ENCODE measurements at places on chromosomes 11 and 22.

GRCh38 chr11:122038543-122038942 is 77.5 kb downstream of the BLID start:
- no peak for DNase-seq

DNA sequence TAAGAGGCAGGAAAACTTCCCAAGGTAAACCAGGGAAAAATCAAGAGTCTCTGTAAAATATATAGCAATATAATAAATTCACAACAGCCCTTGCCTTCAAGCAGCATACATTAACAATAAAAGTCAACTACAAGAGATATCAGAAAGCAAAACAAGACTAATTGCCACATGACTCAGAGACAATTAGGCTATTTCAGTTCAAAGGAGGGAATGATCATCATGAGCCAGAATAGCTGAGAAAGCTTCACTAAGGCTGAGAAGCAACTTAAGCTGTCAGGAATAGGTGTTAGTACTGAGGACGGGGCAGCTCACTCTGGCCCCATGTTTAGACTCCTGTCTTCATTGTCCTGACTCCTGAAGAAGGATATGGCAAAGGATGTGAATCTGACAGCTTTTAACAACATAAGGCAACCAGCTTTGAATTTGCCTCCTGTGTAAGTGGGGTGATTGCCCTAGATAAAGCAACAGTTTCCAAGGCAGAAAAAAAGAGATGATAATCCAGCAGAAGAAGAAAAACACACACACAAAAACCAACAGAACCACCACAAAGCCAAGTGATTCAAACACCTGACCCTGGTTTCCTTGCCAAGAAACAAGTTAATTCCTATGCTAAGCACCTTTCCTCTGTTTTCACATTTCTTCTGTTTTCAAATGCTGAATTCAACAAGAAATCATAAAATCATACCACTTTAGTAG is 60.8 kb downstream of the SIK3 start:
- DNase-seq, result no peak

DNA sequence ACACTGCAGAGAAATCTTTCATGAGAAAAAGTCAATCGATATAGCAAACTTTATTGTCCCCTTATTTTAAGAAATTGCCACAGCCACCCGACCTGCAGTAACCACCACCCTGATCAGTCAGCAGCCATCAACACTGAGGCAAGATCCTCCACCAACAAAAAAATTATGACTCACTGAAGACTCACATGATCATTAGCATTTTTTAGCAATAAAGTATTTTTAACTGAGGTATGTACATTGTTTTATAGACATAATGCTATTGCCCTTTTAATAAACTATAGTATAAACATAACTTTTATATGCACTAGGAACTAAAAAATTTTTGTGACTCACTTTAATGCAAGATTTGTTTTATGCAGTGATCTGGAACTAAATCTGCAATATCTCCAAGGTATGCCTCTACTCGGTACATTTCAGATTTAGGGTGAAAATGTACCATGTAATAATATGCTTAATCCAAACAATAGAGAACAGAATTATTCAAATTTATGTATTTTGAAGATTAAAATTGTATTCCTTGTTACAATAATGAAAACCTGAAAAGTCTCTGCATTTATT is 79.2 kb upstream of the CEP126 start:
- no peak for DNase-seq

DNA sequence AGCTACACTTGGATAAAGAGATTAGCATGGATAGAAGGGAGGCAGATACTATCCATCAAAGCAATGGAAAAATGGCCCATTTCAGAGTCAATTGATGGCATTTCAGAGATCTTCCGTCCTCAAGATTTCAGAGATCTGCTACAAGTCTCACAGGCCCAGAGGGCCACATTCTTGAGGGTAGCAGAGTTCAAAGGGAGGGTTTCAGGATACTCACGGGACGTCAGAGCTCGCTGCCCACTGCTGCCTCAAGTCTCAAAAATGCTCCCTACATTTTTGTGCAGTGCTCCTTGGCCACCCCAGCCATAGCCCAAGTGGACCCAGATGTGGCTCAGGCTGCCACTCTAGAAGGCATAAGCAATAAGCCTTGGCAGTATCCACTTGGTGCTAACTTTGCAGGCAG is 24.9 kb downstream of the RTL6 start:
- no peak for DNase-seq

GRCh38 chr11:85829172-85829571 is 18.2 kb upstream of the SYTL2 start:
- no peak for DNase-seq

DNA sequence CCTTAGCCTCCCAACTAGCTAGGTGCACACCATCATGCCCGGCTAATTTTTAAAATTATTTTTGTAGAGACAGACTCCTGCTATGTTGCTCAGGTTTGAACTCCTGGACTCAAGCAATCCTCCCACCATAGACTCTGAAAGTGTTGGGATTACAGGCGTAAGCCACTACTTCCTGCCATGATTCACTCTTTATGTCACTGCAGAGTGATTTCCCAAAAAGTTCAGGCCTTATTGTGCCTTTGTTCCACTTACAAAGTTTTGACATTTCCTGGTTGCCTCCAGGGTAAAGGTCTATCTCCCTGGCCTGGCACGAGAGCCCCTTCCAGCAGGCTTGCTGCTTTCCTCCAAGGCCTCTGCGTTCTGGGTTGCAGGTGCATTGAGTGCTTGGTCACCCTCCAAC is 44.6 kb upstream of the RIC3 start:
- DNase-seq, result no peak

DNA sequence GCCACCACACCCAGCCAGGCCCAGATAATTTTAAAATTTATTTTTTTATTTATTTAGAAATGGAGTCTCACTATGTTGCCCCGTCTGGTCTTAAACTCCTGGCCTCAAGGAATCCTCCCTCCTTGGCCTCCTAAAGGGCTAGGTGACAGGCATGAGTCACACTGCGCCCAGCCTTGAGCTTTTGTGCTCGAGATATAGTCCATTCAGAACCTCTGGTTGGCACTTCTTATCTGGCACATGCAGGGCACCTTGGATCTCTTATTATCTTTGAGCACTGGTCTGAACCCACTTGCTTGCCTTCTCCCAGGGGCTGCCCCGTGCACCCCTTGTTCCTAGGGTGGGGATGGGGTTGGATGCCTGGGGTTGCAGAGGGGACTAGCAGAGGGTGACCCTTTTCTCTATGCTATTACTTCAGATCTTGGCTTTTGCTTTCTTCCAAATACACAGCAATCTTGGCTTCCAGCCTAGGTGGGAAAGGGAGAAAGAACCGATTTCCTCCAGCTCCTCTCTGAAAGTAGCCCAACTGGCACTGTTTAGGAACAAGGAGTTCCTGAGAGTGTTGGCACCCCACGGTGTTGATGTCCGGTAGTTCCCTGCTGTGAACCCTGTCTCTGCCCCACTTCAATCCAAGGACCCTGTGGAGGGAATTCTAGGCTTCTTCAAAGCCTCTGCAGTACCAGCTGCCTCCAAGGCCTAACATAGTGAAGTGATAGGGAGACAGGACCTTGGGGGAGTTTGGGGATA is 1.3 kb upstream of the SLC3A2 start:
- no peak for DNase-seq

DNA sequence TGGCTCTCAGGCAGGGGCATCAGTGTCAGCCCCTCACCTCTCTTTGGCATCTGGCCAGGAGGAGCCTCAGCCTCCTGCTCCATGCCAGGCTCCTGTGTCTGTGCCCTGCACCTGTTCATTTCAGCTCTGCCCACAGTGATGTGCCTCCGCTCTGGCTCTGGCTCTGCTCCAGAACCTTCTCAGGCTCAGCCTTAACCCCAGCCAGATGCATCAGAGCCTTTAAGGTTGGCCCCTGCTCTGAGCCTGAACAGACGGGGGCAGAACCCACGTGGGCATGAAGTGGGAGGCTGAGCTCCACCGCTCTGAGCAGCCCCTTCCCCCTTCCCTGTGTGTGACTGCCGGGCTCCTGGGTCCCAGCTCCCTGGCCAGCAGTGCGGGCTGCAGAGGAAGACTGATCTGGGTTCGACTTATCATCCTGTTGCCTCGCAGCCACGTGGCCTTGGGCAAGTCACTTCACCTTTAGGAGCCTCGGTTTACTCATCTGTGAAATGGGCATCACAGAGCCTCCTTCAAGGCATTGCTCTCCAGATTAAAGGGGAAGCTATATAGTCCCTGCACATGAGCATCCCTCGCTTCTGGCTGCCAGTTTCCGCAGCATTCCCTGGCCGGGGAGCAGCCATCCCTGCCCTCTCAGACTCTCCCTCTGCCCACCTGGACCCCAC is 44.7 kb upstream of the RTL6 start:
- DNase-seq, result no peak

DNA sequence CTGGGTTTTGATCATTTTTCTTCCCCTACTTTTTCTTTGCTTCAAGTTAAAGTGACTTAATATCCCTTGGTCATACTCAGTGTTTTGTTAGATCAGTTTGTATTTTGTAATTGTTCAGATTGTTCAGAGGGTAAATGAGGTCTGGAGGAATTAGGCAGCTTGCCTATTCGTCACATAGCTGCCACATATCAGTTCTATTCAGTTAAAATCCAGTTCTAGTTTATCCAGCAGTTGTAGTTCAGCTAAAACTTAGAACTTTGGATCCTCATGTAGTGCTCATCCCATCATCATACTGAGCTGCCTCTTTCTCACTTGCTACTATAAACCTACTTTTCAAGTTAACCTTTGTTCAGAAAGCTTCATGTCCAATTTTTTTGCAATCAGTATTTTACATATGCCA is 47.1 kb upstream of the DEPDC7 start:
- DNase-seq, result no peak

- DNase-seq, result no peak
Measured at GRCh38 chr11:108970221-108970991, 305.5 kb downstream of the DDX10 start.

- no peak for DNase-seq
Measured at GRCh38 chr22:49011769-49012648, 815.7 kb downstream of the BRD1 start.

DNA sequence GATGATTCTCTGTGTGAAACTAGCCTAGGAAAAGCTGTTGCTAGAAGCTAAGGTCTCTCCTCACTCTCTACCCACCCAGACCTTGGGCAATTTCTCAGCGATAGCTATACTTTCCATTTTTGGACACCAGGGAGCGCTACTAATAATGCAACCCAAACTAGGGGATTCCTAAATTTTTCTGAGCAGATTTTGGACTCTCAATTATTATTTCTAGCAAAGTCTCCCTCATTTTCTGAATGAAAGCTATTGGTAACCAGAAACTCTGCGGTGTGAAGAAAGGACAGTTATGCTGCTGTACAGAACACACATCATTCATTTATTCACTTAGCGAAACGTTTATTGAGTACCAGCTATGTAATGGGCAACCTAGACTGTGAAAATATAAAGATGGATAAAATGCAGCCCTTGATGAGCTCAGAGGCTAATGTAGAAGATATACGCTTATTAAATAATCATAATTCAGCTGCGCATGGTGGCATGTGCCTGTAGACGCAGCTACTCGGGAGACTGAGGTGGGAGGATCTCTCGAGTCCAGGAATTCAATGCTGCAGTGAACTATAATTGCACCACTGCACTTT is 6.1 kb upstream of the STIM1 start:
- DNase-seq, result no peak

- no peak for DNase-seq
Measured at GRCh38 chr11:45857961-45858474, 10.7 kb downstream of the CRY2 start.

- DNase-seq, result no peak
Measured at GRCh38 chr11:34972366-34972765, 55.9 kb downstream of the PDHX start.

DNA sequence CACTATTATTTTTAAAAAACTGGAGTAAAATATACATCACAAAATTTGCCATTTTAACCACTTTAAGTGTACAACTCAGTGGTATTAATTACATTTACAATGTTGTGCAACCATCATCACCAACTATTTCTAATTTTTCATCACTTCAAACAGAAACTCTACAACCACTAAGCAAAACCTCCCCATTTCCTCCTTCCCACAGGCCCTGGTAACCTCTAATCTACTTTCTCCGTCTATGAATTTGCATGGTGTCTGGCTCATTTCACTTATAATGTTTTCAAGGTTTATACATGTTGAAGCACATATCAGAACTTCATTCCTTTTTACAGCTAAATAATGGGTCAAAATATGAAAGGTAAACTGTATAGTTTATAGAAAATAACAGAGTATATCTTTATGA is 24.4 kb downstream of the DDI1 start:
- DNase-seq, result no peak

- no peak for DNase-seq
Measured at GRCh38 chr11:76621868-76622267, 48.7 kb downstream of the LRRC32 start.

DNA sequence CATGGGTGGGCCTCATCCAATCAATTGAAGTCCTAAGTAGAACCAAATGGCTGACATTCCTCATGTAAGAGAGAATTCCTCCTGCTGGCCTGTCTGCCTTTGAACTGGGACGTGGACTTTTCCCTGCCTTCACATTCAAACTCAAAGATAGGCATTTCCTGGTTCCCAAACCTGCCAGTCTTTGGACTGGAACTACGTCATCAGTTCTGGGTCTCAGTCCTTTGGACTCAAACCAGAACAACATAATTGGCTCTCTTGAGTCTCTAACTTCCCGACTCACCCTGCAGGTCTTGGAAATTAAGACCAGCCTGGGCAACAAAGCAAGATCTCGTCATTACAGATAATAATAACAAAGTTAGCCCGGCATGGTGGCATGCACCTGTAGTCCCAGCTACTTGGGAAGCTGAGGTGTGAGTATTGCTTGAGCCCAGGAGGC is 38.7 kb upstream of the NARS2 start:
- DNase-seq, result no peak

- DNase-seq, result no peak
Measured at GRCh38 chr22:38335077-38335476, 17.8 kb upstream of the CSNK1E start.

DNA sequence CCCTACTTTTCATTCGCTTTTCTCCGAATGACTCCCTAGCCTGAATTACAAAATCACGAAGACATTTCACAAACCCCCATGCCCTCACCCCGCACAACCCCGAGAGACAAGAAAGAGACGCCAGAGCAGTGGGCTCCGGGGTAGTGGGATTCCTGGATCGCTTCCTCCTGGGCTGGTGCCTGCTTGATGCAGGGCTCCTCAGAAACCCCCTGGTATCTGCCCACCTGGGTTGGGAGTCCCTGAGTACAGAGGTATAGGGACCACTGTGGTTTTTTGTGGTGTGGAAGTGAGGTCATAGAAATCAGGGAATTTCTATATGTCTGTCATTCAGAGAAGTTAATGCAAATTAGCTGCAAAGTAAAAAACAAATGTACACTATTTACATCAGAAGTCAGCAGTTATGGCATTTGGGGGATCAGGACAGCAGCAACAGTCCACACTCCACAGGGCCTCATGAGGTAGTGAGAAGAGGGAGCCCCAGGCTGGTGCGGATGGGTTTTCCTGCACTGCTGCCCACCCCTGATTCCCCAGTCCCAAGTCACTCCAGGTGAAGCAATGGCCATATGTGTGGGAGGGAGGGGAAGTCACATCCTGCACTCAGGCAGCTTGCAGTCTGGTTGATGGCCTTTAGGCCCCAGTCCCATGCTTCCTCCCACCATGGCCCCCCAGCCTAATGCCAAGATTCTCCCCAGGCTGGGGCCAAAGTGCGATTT is 39.6 kb downstream of the BUD13 start:
- no peak for DNase-seq

GRCh38 chr11:21169639-21170038 is 500.3 kb downstream of the NELL1 start:
- DNase-seq, result no peak

Data from activated CD4-positive, alpha-beta T cell treated with anti-CD3 and anti-CD28 coated beads for 4 hours (primary cell).